WTC11 (cell line): ENCODE measurements at places on chromosomes 1 and 21. TPM values are rescaled to one million over a fixed set of nuclear protein-coding genes. Genes with fewer than 3 reads are reported as not detected.

DNA sequence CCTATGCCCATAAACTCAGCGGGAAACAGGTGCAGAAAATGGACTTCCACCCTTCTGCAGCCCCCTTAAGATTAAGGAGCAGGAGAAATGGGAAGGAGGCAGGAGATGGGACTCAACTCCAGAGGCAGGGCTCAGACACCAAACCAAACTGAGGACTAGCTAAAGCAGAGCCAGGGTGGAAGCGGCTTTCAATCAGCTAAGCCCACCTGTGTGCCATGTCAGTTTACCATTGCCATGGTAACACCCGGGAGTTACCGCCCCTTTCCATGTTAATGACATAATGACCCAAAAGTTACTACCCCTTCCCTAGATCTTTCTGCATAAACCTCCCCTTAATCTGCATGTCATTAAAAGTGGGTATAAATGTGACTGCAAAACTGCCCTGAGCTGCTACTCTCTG lies 653.5 kb downstream of the PTPRU start:
- no peak overlapping the region for H3K4me3 ChIP-seq
- no peak overlapping the region for H3K27ac ChIP-seq
- DNase-seq: peak; percentile 35
- no peaks in the 10 kb centered on the region; the same call in 1 of the 2 replicates for H3K27me3 ChIP-seq
- peaks cover 3% of the 10 kb centered on the region; the same call in 1 of the 2 replicates for H3K4me1 ChIP-seq

DNA sequence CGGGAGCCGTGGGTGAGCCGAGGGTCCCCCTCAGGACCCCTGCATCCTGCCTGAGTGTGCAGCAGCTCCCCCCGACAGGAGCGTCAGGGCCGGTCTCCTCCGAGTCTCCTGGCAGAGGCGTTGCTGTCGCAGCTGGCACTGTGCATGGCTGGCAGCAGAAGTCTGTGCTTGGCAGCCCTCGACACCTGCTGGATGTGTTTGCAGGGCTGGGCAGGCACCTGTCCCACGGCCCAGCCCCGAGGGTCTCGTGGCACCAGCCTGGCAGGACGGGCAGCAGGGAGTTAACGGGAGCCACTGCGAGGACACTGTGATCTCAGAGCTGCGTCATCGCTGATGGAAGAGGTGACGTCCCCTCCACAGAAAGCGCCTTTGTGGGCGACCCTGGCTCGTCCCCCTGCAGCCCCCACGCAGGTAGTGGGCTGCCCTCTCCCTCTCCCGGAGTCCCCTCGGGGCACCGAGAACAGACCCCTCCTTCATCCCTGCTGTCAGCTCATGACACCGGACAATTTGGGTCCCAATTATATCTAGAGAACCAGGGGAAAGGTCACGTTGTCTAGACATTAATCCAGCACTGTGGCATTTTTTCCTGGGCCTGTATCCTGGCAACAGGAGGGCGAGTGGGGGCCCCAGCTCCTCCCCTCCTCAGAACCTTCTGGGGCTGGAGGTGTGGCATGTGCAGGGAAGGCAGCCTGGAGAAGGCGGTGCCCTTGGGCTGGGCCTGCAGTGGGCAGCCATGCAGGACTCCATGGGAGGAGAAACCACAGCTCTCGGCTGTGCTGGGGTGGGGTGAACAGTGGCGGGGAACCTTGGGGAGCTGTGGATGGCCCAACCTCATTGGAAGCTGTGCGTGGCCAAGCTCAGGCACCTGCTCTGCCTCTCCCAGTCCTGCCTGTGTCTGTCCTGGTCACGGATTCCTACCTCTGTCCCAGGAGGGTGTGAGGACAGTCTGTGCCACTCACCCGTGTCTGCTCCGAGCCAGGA lies 15.4 kb downstream of the COL18A1 start:
- H3K27ac ChIP-seq: peak overlapping the region; percentile 80
- no peak for DNase-seq
- no peaks in the 10 kb centered on the region for H3K36me3 ChIP-seq
- no peak overlapping the region for H3K4me3 ChIP-seq
- H3K4me1 ChIP-seq: peaks cover 29% of the 10 kb centered on the region
- no peaks in the 10 kb centered on the region for H3K27me3 ChIP-seq

GRCh38 chr1:22108339-22109105 lies 34.4 kb downstream of the WNT4 start:
- H3K27me3 ChIP-seq: no peaks in the 10 kb centered on the region
- H3K36me3 ChIP-seq: peaks cover 4% of the 10 kb centered on the region; the same call in 1 of the 2 replicates
- H3K27ac ChIP-seq: peak overlapping the region; percentile 1

LRRC38 gene
- total RNA-seq: 0.15 to 0.25 TPM (median 0.16 TPM) in 3 replicates

SIM2 gene
- 0.09 to 0.17 TPM (median 0.11 TPM) in 3 replicates for total RNA-seq
